NCI-H69 (cell line): ENCODE measurements at places on chromosomes 3 and 15.

GRCh38 chr15:97114900-97115760 lies 784.6 kb downstream of the NR2F2 start:
- no peak for DNase-seq

- DNase-seq = no peak
Measured at GRCh38 chr15:61517776-61518175, 288.7 kb upstream of the RORA start.

DNA sequence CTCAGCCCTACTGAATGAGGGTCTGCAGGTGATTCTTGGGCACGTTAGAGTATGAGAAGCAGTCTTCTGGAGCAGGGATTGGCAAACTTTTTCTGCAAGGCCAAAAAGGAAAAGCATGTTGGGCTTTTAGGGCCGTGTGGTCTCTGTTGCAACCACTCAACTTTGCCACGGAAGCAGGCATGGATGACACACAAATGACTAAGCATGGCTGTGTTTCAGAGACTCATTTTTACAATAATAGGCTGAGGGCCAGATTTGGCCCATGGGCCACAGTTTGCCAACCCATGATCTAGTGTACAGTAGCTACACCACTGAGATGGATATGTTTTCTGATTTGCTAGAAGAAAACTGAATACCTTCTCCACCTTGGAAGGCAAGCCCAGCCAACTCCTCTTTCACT lies 66.1 kb upstream of the PRICKLE2 start:
- DNase-seq = no peak

DNA sequence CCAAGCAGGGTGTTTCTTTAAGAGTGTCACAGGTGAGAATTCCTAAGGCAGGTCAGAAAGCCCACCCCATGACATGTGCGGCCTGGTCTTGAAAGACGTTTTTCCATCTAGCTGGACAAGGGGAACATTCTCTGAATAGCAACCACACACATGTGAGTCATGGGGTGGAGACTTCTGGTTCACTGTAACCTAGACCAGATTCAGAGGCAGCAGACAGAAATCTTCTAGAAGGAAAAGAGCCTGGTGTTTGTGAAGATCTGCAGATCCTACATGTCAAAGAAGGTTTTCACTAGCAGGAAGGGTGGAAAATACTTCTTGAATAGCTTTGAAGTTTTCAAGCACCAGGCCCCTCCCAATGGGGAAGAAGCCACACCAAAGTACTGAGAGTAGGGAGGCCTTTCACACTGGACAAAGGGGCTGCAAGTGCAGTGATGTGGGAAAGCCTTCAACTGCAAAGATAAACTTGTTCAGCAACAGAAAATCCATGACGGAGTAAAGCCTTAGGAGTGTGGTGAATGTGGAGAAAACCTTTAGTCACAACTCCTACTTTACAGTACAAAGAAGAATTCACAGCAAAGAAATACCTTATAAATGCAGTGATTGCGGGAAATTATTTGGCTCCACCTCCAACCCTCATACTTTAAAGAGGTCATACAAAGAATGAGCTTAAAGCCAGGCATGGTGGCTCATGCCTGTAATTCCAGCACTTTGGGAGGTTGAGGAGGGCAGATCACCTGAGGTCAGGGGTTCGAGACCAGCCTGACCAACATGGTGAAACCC lies 17.6 kb downstream of the ADAM10 start:
- no peak for DNase-seq

GRCh38 chr3:71926262-71926600 lies 141.3 kb upstream of the PROK2 start:
- peak; percentile 87 for DNase-seq

DNA sequence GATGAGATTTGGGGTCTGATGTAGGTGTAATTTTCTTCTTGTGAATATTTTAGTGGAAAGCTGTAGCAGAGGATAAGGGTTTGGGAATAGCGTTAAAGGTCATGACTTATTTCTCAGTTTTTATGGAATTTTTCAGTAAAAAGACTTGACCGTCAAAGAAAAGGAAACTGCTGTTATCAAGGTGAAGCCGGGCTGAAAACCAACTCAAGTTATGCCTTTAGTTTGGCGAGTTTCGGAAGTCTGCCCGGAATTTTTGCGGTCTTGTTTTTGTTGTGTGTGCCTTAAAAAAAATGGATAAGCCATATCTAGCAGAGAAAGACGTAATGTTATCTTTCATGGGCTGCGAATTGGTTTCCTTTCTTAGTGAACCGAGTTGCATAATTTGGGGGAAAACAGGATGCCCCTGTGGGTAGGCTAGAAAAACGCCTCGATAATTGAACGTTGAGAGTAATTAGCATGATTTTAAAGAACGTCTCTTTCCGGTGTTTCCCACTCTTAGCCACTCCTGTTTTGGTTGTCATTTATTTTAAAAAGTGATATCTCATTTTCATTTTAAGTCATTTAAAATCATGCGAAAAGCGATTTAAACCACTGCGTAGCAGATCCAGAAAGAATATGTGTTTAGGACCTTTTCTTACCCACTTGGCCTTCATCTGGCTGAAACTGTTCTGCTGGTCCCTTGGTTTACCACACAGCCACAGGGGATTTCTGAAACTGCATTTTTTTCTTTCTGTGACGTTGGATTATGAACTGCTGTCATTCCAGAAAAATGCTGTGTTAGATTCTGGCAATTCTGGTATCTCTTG lies 1.1 kb downstream of the NFKBIZ start:
- peak; percentile 20 for DNase-seq

GRCh38 chr15:73168487-73168886 lies 116.2 kb downstream of the NEO1 start:
- DNase-seq = no peak

DNA sequence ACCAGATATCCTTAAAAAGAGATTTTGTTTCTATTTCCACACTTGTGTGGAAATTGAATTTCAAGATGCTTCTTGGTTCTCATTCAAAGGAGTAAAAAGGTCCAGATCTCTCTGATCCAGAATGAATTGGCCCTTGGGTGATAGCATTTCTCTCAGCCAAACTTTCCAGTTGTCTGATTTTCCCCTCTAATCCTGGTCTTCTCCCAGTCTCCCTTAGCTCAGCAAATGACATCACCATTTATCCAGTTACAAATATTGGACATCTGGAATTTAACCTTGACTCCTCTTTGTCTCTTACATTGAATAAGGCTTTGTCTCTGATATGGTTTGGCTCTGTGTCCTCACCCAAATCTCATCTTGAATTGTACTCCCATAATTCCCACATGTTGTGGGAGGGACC lies 10.2 kb upstream of the FGF7 start:
- no peak for DNase-seq

- peak; percentile 83 for DNase-seq
Measured at GRCh38 chr3:97736928-97737327, 27.6 kb upstream of the ARL6 start.

GRCh38 chr3:8480699-8481098 lies 20.9 kb upstream of the LMCD1 start:
- no peak for DNase-seq

DNA sequence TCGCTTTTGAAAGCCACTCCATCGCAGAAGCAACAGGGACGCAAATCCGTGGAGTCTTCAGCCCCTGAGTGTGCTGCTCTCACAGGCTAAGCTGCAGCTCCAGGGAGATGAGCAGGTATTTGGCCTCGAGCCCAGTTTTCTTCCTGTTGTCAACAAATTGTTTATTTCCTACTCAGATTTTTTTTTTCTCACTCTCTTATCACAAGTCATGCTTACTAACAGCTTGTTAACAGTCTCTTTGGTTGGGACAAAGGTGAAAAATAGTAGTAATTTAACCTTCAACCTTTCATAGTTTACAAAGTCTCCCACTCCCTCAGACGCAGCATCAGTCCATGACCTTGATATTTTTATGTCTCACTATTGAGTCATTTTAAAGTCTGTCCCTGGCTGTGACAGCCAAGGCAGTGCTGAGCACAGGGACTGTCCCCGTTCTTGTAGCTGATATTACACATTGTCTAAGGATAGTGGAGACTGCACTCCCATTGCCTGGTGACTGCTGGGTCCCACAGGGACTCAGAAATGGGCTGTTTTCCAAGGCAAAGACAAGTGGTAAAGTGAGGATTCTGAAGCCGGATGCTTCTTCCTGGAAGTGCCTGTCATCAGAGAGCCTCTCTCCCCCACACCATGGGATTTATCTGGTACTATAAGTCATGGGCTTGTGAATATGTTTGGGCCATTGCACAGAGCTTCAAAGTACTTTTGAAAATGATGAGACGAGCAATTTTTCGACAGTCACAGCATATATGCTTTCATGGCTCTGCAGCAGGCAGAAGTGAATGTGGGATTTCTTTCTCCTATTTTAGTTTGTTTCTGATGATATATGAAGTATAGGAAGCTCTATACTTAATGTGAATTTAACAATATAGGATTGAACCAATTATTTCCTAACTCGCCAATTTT lies 59.8 kb upstream of the UNC13C start:
- peak; percentile 77 for DNase-seq

- DNase-seq = no peak
Measured at GRCh38 chr3:156576651-156577348, 21.9 kb upstream of the SSR3 start.

GRCh38 chr15:65940618-65940909 lies 71.3 kb downstream of the RAB11A start:
- DNase-seq = peak; percentile 72

- DNase-seq = no peak
Measured at GRCh38 chr3:179658606-179659005, 5.8 kb downstream of the USP13 start.

- peak; percentile 3 for DNase-seq
Measured at GRCh38 chr3:160044121-160044520, 55.5 kb downstream of the IL12A start.

GRCh38 chr15:65532738-65533051 lies 2.4 kb downstream of the HACD3 start:
- no peak for DNase-seq

DNA sequence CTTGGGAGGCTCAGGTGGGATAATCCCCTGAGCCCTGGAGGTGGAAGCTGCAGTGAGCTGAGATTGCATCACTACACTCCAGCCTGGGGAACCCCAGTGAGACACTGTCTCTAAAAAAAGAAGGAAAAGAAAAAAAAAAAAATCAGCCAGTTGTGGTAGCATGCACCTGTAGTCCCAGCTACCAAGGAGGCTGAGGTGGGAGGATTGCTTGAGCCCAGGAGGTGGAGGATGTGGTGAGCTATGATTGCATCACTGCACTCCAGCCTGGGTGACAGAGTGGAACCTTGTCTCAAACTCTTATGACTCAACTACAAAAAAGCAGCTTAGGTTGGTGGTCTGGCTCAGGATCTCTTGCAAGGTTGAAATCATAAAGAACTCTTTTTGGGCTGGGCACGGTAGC lies 19.3 kb upstream of the GPX1 start:
- no peak for DNase-seq

DNA sequence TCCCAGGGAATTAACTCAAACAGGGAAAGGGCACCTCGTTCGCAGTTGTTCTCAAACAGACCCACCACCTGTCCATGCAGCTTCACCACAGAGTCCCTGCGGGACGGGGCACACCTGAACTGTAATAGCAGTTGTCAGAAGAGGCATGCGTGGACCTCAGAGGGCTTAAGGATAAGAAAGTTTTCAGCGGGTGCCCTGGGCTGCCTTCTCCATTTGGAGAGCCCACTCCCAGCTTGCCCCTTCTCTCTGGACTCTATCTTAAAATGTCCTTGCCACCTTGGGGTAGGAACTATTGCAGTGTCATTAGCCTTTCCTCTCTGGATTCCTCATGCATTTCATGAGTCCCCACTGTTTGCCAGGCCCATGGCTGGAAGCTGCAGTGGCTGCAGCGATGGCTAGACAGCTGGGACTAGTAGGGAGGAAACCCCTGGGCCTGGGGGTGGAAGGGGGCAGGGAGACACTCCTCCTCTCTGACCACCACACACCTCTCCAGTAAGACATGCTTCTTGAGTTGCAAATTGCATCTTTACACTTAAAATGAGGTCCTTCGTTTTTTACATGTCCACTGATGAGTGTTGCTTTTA lies 33.5 kb downstream of the PDIA5 start:
- DNase-seq = peak; percentile 30
